GM13976 (cell line): ENCODE measurements at places on chromosomes 2 and 18.

DNA sequence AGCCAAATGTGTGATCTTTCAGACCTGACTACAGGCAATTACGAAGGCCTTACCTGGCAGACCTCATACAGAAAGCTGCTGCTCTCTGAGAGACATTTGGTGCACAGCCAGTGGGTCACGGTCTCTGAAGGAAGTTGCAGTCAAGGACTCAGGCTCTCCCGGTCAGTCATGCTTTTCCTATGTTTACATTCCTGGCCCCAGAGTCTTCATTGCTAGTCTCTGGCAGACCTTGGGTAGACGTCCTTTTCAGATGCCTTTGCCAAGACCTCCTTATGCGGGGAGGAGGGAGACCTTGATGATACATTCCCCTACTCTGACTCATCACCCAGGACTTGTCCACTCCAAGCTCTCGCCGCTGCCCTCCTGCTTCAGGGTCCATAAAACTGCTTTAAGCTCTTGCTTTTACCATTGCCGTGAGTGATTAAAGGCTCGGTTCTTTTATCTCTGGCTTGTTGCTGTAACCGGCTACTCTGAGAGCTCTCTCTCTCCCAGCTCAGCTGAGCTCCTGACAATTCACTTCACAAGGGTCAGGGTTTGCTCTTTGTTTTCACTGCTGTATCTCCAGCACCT lies 62.0 kb upstream of the SLC35F5 start:
- DNase-seq: no peak

GRCh38 chr18:13565228-13565627 lies 161.1 kb downstream of the FAM210A start:
- no peak for DNase-seq

- no peak for DNase-seq
Measured at GRCh38 chr18:12741351-12741750, 38.5 kb downstream of the PSMG2 start.

GRCh38 chr2:239109041-239109927 lies 261.4 kb downstream of the TWIST2 start:
- DNase-seq: no peak

DNA sequence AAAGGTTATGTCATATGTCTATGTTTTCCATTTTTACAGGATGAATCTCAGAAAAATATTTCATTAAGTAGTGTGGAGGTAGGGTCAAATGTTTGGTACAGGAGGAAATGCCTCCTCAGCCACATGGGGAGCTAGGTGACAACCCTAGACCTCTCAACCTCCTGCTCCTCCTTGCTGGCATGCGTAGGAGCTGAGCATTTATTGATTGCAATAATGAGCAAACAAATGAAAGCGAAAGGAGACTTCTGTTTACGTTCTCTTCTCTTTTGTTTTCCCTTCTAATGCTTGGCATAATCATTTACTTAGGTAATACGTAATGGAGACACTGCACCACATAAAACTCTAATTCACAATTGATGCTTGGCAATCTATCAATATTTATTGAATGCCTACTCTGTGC lies 95.1 kb upstream of the CCBE1 start:
- DNase-seq: no peak

DNA sequence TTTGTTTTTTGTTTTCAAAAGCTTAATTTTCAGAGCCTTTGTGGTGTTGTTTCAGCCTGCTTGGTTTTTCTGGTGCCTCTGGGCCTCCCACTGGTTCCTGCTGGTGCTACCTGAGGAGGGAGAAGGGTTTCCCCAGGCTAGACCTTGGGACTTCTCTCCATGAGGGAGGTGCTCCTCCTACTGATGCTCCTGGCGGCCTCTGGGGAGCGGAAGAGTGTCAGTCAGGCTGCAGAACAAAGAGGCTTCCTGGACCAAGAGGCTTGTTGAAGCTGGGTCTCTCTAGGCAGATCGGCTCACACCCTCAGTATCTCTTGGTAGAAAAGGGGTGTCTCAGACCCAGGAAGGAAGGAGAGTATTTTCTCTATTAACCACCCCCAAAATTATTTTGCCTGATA lies 32.2 kb downstream of the RFX8 start:
- no peak for DNase-seq

DNA sequence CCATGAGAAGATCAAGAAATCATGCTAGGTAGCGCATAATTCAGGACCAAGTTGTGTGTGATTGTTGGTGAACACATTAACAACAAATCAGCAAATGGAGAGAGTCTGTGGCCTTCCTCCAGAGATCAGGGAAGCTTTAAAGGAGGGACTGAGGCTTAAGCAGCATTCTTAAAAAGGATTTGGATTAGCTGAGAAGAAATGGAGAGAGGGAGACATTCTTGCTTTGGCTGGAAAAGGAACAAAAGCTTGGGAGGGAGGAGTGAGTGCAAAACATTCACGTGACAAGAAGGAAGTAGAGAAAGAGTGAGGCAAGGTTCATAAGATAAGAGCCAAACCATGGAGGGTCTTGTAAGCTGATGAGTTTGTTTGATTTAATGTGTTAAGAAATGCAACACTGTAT lies 75.6 kb downstream of the SRD5A2 start:
- DNase-seq: no peak

DNA sequence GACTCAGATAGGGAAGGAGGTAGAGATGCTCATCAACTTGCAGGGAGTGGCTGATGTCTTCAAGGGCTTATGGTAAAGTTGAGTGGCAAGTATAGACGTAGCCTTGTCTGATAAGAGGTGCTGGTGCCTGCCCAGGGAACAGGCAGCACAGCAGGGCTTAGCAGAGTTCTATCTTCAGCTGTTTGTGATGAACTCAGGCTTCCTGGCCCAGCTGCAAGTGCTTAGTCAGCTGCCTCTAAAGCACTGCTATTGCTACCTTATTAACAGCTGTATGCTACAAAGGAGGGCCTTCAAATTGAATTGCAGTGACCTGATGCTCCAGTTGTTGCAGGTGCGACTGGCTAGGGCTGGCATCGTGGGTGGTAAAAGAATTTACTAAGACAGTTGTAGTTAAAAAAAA lies 82.1 kb downstream of the TSN start:
- no peak for DNase-seq
